ENCODE measurements at places on chromosomes 2 and 18.
A peak's percentile ranks its signal among the peaks of the same experiment; 100 is the strongest.

DNA sequence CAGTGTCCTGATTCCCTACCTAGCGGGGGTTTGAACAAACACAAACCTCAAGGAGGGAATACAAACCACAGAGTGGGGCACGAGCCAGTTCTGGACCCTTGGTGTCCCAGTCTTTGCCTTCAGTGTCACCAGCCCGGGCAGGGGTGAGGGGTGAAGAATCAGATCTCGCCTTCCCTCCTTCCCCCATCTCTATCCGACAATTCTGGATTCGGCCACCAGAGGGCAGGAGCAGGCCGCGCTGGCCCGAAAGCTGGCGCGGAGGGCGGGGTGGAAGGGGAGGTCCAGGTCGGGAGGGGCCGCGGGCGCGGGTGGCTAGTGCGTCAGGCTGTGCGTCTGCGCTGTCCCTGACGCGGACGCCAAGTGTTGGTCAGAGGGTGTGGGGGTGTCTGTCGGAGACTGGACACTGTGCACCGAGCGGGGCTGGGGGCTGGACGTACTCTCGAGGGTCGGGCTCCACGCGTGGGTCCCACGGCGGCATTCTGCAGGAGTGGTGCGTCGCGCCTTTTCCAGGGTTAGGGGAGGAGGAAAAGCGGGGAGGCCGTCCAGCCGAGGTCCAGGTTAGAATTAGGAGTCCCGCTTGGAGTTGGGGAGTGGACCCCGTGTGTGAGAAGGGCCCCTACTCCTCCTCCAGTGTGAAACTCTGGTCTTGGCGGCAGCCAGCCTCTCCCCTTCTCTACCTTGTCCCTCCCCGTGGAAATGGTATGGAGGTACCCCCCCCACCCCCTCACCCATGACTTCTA lies 2.9 kb upstream of the CRYBA2 start:
- DNase-seq: peak; percentile 85

GRCh38 chr2:190382851-190383250 lies 25.3 kb upstream of the MFSD6 start:
- DNase-seq: no peak

GRCh38 chr2:120995152-120995551 lies 259.5 kb downstream of the GLI2 start:
- peak; percentile 61 for DNase-seq

DNA sequence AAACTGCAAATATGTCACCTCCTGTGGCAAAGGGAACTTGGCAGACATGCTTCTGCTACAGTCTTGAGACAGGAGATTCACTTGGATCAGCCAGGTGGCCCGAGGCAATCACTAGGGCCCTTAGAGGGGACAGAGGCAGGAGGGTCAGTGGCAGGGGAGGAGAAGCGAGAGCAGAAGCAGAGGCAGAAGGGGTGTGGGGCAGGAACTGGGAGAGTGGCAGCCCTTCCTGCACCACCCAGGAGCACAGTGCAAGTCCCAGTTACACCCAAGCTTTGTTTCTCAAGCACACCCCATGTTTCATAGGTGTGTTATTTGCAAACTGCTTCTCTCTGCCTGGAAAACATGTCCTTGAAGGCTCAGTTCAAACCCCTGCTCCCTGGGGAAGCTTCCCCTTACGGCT lies 309.7 kb upstream of the MYT1L start:
- no peak for DNase-seq

- no peak for DNase-seq
Measured at GRCh38 chr2:113148606-113149552, 21.5 kb downstream of the IL1RN start.

DNA sequence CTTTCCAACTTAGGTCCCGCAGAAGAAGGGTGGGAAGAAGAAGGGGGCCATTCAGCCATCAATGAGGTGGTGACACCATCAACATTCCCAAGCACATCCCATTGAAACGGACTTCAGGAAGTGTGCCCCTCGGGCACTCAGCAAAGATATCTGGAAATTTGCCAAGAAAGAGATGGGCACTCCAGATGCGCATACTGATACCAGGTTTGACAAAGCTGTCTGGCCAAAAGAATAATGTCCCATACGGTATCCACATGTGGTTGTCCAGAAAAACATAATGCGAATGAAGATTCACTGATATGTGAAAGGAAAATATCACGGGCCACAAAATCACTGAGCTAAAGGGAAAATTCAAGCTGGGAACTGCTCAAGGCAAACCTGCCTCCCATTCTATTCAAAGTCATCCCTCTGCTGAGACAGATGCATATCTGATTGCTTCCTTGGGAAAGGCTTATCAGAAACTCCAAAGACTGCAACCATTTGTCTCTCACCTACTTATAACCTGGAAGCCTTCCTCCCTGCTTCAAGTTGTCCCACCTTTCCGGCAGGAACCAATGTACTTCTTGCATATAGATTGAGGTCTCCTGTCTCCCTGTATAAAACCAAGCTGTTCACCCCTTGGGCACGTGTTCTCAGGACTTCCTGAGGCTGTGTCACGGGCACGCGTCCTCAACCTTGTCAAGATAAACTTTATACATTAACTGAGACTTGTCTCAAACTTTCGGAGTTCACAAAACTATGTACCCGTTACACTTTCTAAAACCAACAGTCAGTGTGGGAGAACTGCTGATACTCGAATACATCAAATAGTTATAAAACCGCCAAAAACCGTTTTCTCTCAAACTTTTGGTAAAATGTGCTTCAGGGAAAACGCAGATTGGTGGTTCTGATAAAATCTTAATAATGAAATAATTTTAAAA lies 1.3 kb upstream of the PDK1 start:
- no peak for DNase-seq

- peak; percentile 92 for DNase-seq
Measured at GRCh38 chr2:203893401-203893800, 25.8 kb downstream of the CTLA4 start.

- peak; percentile 100 for DNase-seq
Measured at GRCh38 chr2:207166039-207166348, 246 bp upstream of the KLF7 start.

DNA sequence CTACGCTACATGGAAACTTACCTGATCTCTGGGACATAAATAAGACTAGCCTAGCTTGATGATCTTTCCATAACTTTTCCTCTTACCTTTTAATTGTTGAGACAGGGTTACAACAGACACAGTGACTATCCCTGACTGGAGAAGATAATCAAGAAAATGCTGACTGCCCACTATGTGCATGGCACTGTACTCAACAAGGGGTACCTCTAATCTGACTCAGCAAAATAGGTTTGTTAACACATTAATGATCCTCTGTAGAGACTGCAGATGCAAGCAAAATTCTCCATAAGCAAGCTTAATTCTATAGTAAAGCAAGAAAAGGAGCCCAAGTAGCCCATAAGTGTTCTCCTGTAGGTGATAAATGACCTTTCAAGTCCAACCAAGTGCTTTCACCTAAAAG lies 25.5 kb downstream of the ACVR1C start:
- DNase-seq: no peak

GRCh38 chr2:235045336-235045972 lies 93.6 kb downstream of the SH3BP4 start:
- no peak for DNase-seq

DNA sequence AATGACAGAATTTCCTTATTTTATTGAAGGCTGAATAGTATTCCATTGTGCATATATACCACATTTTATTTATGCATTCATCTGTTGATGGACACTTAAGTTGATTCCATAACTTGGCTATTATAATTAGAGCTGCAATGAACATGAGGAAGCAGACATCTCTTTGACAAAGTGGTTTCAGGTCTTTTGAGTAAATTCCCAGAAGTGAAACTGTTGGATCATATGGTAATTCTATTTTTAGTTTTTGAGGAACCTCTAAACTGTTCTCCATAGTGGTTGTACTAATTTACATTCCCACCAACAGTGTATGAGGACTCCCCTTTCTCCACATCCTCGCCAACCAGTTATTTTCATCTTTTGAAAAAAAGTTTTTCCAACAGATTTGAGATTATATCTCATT lies 77.5 kb downstream of the TMEM200C start:
- DNase-seq: no peak

- peak; percentile 72 for DNase-seq
Measured at GRCh38 chr2:86453836-86454235, 12.7 kb downstream of the KDM3A start.

DNA sequence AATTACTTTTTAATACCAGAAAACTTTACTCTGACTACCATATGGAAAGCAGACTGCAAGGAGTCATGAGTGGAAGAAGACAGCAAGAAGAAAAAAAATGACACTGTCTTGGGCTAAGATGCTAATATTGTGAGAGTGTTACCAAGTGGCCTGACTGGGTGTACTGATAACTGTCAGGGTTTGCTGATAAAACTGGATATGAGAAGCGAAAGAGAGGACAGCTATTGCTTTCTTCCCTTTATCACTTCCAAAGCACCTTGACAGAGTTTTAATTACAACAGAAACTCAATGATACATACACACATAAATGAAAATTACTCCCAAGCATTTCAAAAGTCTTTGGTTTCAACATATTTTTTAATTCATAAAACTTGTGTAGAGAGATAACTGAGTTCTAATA lies 368.5 kb downstream of the ZEB2 start:
- DNase-seq: no peak

GRCh38 chr2:239203443-239204135 lies 197.2 kb downstream of the HDAC4 start:
- peak; percentile 21 for DNase-seq

GRCh38 chr2:177363332-177363731 lies 29.2 kb upstream of the AGPS start:
- no peak for DNase-seq

- DNase-seq: no peak
Measured at GRCh38 chr18:68532328-68532885, 182.5 kb downstream of the TMX3 start.

- DNase-seq: peak; percentile 31
Measured at GRCh38 chr2:234496055-234496834, 636 bp downstream of the ARL4C start.

- DNase-seq: no peak
Measured at GRCh38 chr18:51151568-51152511, 45.6 kb downstream of the MEX3C start.

GRCh38 chr2:23213196-23213595 lies 171.8 kb upstream of the KLHL29 start:
- no peak for DNase-seq

DNA sequence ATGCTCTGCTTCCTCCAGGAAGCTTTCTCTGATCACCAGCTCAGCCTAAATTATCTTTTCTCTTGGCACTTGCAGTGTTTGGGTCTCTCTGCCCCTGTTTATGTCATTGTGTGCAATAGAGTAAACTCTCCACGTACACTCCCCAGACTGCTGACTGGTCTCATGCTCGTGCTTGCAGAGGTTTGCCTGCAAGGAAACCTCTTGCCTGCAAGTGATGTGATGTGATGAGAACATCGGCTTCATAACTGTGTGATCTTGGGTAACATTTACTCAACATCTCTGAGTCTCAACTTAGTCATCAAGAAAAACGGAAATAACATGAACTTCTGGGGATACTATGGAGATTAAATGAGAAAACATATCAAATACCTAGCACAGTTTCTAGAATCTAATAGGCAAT lies 92.3 kb downstream of the BIN1 start:
- no peak for DNase-seq

DNA sequence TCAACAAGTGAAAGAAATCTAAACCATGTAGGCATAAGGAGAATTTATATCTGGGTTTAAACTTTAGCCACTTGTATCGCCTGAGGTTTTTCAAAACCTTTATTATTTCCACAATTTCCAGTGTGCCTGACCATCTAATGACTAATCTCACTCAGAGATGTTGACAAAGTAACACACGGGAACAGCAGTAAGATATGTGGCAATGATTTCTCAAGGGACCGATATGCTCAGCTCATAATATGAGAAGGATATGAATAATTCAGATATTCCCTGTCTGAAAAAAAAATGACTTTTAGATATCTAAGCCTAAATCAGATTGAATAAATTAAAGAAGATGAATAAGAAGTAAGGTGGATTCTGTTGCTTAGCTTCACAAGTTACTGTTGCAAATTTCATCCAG lies 43.5 kb downstream of the TMEM163 start:
- DNase-seq: no peak

DNA sequence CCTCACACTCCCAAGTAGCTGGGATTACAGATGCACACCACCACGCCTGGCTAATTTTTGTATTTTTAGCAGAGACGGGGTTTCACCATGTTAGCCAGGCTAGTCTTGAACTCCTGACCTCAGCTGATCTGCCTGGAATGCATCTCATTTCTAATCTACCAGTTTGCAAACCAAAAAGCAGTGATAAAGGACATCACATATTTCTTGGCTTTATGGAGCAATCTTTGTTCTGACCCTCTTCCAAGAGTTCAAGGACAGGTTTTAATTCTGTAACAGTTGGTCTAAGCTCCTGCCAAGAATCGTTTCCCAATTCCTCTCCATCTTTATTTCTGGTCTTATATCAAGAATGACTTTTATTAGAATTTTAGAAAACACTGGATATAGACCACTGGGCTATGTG lies 67.7 kb downstream of the SLC40A1 start:
- DNase-seq: no peak

DNA sequence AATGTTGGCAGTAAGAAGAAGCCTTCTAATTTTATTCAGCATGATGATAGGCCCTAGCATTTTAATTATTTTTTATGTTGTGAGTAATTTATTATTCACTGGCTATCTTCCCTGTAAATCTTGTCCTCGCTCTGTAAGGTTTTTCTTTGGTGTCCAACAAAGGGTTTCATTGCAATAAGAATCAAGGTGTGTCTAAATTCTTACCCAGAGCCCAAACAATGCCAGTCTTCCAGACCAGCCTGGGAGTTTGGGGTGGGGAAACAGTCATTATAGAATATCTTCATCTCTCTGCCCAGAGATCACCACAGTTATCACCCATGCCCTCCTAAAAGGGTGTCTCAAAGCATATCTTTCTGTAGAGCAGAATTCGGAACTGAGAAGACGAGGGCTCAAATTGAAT lies at the start of gene DSG4:
Gene DSG4 (plus strand): TSS at position 301 of the 400 bp plus-strand sequence. CDS start 135 bp downstream, outside the sequence.
- DNase-seq: no peak

DNA sequence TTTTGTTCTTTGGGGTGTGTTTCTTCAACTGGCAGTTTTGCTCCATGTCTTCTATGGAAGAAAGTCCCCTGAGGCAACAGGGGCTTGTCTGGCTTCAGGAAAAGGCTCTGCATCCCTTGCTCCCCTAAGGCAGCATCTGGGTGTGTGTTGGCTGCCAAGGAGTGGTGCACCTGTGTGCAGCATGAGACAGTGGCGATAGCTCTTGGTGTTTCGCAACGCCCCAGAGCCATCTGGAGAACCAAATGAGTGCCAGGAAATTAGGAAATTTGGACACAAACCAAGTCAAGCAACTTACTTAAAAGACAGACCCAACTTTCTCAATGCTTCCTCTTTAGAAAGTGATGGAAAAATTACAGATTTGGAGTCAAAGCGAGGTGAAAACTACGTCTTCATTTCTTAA lies 1044.4 kb upstream of the CNTNAP5 start:
- DNase-seq: peak; percentile 84

- no peak for DNase-seq
Measured at GRCh38 chr18:73509460-73509859, 638.2 kb downstream of the FBXO15 start.

DNA sequence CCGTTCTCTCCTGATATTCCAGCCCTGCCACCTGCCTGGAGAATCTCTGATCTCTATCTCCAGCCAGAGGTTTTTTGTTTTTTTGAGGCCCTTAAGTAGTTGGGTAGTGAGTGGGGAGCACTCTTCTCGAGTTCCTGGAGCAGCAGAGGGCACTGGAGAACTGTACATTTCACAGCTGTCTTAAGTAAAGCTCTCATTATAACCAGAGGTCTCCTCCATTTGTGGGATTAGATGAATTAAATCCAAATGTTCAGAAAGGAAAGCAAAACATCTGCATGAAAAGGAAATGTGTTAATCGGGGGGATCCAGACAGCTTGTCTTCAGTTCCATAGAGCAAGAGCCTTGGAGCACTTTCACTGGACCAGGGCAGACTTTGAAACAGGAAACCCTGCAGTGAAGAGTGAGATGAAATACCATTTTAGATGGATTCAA lies 32.8 kb downstream of the AOX1 start:
- DNase-seq: no peak

GRCh38 chr2:1353543-1353942 lies 59.7 kb upstream of the TPO start:
- DNase-seq: no peak
